GM03348 (cell line): ENCODE measurements at places on chromosomes 11 and 22.
A peak's percentile ranks its signal among the peaks of the same experiment; 100 is the strongest.

GRCh38 chr11:131109257-131109656 lies 193.0 kb upstream of the SNX19 start:
- peak; percentile 67 for DNase-seq

GRCh38 chr11:100663996-100664395 lies 23.1 kb upstream of the ARHGAP42 start:
- DNase-seq = no peak

DNA sequence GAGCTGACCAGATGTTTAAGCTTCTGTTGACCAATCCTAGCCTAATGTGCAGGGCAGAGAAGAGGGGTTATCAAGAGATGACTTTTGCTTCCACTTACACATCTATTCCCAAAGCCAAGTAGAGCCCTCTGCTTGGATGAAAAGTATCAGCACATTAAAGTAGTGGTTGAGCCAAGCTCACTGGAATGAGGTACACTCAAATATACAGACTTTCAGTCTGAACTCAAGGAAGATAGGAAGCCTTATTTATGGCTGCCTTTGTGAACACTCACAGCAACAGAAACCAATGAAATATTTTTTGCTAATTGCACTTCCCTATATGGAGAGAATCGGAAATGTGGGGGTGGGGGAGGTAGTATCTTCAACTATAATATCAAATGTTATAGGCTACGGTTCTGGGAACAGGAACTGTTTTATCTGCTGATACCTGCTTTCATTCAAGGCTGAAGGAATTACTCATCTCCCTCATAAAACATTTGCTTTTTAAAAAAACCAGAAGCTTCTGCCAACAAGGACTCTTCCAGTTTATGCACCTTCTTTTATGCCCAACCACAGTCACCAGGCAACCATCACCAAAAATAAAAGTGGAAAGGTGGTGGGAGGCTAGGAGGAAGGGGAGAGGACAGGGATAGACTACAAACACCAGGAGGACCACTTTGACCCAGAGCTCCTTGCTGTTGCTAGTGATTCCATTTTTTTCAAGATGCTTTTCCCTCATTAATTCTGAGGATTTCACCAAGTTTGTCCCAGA lies 91.2 kb downstream of the CLPB start:
- no peak for DNase-seq

- DNase-seq = no peak
These were observed 5.2 kb upstream of the ZP1 start for GRCh38 chr11:60862171-60862570.

GRCh38 chr11:68665436-68665835 lies 18.9 kb upstream of the GAL start:
- DNase-seq = no peak

DNA sequence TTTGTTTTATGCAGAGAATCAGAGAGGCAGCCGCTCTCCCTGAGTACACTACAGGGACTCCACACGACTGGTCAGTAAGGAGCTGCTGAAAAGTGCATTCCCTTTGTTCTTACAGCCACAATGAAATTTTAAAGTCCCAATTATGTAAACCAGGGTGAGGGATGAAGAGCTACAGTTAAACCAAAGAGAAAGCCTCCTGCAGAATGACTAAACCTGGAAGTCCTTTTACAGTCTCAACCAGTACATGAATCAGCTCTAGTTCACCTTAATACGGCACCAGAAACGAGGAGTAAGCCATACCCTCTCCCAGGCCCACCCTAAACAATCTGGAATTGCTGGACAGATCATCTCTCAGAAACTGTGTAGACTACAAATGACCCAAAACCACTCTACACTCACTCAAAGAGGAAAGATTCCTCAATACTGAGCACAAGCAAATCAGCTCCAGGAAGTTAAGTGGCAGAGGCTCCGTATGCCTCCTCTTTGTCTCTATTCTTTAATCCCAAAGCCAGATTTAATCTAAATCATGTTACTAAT lies 113.1 kb downstream of the RBFOX2 start:
- DNase-seq = no peak

DNA sequence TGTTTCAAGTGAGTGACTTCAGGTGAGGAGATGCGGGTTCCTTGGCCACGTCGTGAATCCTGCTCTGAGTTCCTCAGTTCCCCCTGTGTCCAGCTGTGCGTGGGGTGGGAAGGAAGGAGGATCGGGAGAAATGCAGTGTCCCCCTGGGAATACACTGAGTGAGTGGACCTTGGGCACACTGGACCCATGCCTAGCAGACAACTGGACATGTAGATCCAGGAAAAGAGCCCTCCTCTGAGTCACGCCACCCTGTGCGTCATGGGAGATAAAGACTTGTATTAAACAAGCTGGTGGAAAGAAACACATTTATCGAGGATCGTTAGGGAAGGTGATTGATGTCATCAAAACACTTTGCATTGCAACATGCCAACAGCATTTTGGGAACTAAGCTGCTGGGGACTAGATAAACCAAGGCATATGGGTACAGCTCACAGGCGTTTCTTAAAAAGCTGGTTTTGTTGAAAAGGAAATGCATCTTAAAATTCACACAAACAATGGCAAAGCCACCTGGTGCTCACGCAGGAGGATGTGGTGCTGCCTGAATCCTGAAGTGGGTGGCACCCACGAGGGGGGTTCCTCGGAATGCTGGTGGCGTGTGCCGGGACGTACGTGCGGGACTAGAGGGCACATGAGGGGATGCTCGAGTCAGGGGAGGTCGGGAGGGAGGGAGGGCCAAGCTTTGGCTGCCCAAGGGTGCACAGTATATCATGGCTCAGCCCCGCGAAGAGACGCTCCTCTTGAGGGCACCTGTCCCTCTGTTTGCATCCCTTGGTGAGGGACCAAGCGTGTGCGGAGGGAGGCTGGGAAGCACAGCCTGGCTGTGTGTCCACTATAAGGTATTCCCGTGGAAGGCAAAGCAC lies 303.5 kb downstream of the TBC1D22A start:
- DNase-seq = no peak

- DNase-seq = no peak
These were observed 973.6 kb upstream of the TENM4 start for GRCh38 chr11:80414181-80415165.

GRCh38 chr11:43681401-43681942 lies 934 bp downstream of the HSD17B12 start:
- peak; percentile 31 for DNase-seq
